Tibial nerve (tissue), 4 donors: ENCODE measurements at places on chromosomes 5 and 9. TPM values are rescaled to one million over a fixed set of nuclear protein-coding genes. Genes with fewer than 3 reads are reported as not detected.

The CDKN2B-AS1 gene
- 1.5 TPM for total RNA-seq

The CA9 gene
- total RNA-seq: not detected

The TRPM6 gene
- total RNA-seq: 1.5 TPM

The C5orf58 gene
- total RNA-seq: not detected

The GPR150 gene
- 0.44 TPM for total RNA-seq

The STPG3 gene
- total RNA-seq: not detected

The PDLIM4 gene
- 32.4 TPM for total RNA-seq

The FAM53C gene
- total RNA-seq: 39.1 TPM

DNA sequence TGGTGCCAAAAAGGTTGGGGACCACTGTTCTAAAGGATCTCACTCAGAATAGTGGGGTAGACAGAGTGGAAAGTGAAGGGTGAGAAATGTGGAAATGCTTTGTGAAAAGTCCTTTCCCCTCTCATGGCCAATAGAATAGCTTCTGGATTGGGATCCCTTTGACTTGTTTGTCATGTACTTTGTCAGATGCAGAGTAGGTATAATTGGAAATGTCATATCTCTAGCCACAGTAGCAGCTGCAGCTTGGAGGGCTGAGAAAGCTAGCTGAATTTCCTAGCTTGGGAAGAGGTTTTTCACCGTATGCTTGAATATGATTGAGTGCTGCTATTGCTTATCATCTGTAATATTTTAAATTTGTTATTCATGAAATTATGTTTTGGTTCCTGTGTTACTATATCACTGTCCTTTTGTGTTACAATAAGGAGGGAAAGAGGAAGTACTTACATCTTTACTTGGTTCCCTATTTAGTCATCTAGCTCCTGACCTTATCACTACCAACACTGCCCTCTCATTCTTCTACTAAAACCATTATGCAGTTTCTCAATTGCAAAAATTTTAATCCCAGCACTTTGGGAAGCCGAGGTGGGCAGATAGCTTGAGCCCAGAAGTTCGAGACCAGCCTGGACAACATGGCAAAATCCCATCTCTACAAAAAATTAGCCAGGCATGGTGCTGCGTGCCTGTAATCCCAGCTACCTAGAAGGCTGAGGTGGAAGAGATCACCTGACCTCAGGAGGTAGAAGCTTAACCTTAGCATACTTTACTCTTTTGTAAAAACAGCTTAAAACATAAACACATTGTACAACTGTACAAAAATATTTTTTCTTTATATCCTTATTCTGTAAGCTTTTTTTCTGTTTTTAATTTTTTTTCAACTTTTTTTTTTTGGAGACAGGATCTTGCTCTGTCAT is 12.4 kb downstream of the SLC30A5 start:
- no peak for DNase-seq

DNA sequence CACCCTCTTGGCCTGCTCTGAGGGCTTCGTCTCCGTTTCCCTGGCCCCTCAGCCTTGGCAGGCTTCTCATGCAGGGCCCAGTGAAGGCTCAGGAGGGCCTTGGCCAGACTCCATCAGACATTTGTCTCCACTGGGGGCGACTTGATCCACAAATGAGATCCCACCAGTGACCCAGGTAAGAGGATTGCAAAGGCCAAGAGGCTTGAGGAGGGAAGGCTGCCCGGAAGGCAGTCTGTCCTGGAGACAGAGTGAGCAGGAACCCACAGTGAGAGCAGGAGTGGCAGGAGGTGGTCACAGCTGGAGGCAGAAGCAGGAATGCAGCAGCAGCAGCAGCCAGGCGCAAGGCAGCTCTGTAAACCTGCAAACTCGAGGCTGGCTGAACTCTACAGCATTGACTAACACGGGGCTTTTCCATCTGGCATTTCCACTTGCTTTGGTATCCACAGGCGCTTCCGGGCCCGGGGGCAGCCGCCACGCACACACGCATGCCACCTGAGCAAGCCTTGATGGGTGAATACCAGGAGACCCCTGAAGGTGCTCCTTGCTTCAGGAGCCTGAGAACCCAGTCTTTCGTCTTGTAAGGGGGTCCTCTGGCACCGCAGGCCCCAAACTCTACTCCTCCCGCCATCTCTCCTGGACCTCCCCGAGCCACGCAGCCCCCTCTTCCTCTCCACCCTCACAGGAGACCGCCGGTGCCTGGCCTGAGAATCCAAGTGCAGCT is 14.7 kb downstream of the MGAT1 start:
- DNase-seq: no peak

- no peak for DNase-seq
These were observed 76.9 kb downstream of the LHX2 start for GRCh38 chr9:124088476-124088837.

DNA sequence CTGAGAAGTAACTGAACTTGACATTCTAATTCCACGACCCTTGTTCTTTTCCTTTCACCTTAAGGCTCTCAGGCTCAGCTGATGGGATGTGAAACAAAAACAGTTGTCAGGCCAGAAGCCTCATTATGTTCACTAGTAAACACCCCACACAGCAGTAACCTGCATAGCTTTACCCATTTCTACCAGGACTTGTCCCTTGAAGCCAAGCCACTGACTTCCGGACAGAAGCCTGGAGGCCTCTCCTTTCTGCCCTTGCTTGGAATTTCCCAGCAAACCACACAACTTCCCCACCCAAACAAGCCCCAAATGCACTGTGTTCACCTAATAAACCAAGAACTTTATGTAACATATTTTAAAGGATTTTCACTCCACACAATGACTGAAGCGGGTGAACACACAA is 19.6 kb downstream of the PRUNE2 start:
- DNase-seq: no peak

DNA sequence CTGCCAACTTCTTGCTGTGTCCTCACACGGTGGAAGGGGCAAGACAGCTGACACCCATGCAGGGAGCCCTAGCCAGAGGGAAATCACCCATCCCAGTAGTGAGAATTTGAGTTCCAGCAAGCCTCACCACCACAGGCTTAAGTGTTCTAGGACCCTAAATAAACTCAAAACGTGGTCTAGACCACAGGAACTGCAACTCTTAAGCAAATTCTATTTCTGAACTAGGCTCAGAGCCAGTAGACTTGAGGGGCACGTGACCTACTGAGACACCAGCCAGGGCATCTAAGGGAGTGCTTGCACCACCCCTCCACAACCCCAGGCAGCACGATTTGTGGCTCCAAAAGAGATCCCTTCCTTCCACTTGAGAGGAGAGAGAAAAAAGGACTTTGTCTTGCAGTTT is 96.0 kb upstream of the PHF24 start:
- no peak for DNase-seq

DNA sequence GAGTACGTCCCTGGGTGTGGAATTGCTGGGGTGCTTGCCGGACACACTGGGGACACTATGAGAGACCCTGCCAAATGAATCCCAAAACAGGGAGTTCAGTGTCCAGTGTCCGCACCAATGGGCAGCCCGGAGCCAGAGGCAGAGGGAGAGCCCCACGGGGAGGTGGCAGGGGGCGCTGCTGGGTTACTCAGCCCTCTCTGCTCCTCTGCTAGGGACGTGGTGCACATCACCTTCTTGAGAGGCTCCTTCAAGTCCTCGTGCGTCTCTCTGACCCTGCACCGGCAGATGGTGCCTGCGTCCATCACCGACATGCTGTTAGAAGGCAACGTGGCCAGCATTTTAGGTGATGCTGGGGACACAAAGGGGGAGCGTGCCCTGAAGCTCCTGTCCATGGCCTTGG is 20.8 kb downstream of the STKLD1 start:
- DNase-seq: no peak

GRCh38 chr9:89008055-89008743 is 16.9 kb downstream of the S1PR3 start:
- no peak for DNase-seq

- peak; percentile 96 for DNase-seq
These were observed 57.3 kb downstream of the GADD45G start for GRCh38 chr9:89661956-89662717.

DNA sequence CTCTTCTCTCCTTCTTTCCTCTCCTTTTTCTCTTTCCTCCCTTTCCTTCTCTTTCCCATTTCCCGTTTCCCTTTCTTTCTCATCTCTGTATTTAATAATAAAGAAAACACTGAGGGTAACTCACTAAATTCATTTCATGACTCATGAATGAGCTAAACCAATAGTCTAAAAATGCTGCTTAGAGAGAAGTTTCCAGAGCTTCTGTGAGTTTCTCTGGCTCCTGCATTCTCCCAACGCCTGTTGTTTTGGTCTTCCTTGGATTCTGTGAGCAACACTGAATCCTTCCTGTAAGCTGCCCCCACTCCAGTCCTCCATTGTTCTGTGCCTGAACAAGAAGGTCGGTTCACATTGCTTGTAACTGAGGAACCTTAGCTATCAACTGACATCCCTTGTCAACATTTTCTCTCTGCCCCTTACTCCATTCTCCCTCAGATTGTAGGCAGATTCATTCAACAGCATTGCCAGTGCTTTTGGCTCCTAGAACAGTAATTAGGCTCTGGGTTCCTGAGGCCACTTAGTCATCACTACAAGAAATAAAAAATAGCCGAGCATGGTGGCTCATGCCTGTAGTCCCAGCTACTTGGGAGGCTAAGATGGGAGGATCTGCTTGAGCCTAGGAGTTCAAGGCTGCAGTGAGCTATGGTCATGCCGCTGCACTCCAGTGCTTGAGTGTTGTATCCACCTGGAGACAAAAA is 237.7 kb upstream of the KLF4 start:
- no peak for DNase-seq

DNA sequence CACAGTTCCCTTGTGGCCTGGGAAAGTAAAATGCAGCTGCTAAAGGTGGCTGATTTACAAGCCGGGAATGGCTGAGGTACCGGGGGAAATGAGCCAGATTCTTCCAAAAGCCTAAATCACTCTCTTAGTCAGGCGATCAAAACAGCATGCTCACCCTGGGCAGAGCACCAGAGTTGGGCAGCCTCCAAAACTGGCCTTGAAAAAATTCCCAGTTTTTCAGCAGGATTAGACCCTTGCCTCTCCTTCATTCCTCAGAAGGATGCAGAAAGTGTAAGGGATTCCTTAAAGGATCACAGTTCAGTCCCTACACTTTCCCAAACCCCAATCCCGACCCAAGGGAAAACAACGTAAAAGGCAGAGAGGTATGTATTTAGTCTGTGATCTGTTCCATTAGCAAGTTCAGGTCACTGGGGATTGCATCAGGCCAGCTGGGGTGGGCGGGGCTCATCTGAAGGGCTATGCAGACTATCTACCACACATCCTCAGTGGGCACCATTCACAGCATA is 16.9 kb downstream of the TMEM174 start:
- peak; percentile 23 for DNase-seq

DNA sequence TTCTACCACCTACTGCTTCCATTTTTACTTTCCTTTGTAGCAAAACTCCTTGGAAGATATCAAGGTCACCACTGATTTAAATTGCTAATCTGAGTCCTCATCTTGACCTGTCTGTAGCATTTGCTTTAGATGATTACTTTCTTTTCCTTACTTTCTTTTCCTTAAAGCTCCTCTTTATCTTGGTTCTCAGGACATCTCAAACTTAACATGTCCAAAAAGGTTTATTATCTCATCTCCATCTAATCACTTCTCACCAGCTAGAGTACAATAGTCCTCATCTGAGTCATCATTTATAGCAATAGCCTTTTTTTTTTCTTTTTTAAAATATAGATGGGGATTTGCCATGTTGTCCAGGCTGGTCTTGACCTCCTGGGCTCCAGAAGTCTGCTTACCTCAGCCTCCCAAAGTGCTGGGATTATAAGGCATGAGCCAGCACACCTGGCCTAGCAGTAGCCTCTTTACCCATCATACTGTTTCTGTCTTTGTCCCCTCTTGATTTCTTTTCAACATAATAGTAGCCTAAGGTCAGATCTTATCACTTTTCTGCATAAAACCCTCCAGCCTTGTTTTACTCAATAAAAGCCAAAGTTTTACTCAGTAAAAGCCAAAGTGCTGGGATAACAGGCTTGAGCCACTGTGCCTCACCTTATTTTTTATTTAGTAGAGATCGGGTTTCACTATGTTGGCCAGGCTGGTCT is 32.9 kb upstream of the GPR21 start:
- no peak for DNase-seq

GRCh38 chr9:135512241-135512603 is 9.0 kb upstream of the LCN1 start:
- DNase-seq: no peak

DNA sequence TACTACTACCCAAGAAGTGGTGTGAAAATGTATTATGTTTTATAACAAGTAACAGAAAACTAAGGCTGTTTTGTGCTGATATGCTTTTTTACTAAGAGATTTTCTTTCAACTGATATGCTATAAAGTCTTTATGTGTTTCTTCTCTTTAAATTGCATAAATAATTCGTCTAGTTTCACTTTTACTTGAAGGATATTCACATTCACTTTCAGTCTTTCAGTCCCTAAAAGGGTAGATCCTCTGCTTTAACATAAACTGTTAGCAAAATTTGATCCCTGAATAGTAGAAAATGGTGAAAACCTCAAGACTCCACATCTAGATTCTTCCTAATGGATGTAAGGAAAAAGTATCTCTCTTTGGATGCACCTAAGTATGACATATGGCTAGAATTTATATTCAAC is 69.0 kb upstream of the FST start:
- DNase-seq: no peak

GRCh38 chr5:96816411-96816939 is 8.7 kb upstream of the ERAP1 start:
- no peak for DNase-seq

DNA sequence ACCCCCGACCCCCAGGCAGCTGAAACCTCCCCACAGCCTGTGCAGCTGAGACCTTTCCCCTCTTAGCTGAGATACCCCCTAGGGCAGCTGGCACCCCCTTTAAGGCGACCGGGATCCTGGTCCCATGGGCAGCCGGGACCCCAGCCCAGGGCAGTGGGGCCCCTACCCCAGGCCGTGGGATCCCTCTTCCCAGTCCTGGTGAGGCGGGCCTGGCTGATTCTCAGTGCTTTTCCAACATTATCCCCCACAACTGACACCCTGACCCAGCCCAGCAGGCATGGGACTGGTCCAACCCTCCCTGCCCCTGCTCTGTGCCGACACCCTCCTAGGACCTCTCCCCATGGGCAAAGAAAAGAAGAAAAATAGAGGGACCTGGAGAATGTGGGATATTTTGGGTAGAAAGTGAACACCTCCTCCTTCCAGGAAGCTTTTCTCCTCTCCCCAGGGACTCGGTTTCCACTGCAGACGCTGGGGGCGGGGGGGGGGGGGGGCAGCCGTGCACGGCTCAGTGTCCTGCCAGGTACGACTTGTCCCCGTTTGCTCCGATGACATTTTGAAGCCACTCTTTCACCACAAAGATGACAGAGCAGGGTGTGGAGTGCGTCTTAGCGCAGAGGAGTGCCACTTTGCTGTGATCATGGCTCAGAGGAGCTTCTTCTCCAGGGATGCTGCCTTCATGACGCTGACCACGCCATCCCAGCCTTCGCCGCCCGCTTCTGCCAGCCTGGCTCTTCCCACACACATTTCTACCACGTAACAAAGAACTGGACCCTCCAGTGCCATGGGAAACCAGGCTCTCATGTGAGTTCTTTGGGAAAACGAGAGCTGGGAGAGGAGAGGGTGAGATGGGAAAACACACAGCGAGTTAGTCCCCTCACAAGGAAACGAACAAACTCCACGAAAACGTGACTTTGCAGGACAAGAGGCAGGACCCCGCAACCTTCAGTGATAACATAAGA is 47.5 kb downstream of the MRPL36 start:
- no peak for DNase-seq

GRCh38 chr9:37952731-37953130 is 48.8 kb upstream of the SLC25A51 start:
- no peak for DNase-seq
